Activated naive CD4-positive, alpha-beta T cell (primary cell): ENCODE measurements at places on chromosomes 6 and 20.
A peak's percentile ranks its signal among the peaks of the same experiment; 100 is the strongest.

DNA sequence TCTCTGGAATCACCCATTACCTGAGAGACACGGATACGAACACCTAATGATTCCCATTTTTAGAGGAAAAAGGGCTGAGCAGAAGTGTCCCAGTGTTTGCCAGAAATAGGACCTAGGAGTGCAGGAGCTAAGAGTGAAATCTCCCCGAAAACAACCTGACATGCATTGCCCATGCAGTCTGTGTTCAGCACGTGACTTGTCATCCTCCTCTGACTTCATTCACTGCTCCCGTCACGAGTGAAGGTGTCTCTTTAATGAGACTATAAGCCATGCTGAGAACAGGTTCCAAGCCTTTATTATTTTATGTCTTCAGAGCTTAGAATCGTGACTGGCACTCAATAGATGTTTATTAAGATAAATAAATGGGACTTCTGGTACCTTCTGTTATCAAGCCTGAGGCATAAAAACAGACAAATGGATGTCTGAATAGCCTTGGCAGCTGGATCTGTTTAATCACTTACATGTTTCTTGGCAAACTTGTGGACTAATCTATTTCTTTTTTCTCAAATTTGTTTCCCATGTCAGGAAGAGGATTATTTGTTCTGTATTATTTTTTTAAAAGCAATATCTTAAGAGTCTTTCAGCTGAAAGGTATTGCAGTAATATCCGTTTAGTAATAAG, 3.7 kb upstream of the MLIP start:
- no peak for DNase-seq

- no peak for DNase-seq
Observed at GRCh38 chr6:121395736-121396135, 39.7 kb upstream of the GJA1 start.

- DNase-seq: no peak
Observed at GRCh38 chr6:7021301-7021700, 86.5 kb upstream of the RREB1 start.

- DNase-seq: no peak
Observed at GRCh38 chr6:132669690-132670291, 10.8 kb upstream of the TAAR1 start.

DNA sequence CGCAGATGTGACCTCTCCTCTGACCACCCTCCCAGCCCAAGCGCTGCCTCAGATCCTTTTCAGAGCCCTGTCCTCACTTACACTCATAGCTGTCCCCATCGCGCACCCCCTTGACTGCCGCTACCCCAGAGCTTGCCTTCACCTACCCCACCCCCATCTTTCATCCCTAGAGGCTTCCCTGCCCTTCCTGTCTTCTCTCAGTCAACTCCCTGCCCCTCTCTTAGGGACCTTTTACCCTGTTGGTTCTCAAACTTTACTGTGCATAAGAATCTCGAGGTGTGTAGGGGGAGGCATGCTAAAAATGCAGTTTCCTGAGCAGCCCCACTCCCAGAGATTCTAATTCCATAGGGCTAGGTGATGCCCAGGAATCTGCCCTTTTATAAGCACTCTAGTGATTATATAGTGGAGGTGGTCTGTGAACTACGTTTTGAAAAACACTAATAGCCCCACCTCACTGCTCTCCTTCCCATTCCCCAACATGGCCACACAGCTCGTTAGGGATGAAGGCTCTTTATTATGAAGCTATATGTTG, 725 bp downstream of the TM9SF4 start:
- no peak for DNase-seq

GRCh38 chr6:90249034-90249433, 47.6 kb downstream of the BACH2 start:
- DNase-seq: no peak

GRCh38 chr6:6494677-6495076, 93.8 kb upstream of the LY86 start:
- no peak for DNase-seq

DNA sequence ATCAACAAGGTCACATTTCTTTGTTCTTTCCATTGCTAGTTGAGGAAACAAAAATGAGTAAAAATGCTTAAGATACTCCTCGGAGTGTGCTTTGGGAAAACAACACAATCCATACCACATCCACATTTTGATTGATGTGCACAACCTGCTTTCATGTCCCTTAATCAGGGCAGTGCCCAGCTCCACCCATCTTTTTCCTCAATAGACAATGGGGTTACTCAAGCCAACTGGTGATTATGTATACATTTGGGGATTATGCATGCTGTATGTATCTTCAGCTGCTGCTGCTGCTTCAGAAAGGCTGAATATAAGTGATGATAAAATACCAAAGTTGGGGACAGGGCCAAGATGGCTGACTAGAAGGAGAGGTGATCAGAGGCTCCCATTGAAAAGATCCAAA, 155.2 kb upstream of the VGLL2 start:
- no peak for DNase-seq

DNA sequence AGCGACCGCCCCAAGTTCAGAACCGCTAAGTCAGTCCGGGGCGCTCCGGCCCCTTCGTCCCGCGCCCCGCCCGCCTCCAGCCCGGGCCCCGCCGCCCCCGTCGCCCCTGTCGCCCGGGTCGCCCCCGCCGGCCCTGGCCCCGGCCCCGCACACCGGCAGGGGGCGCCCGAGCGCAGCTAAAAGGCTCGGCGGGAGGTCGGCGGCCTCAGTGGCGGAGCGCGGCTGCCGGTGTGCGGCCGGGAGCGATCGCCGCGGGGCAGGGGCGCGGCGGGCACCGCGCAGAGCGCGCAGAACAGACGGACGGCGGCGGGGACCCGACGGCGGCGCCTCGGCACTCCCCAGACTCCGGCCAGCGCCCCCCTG, at the start of gene FNDC1:
FNDC1 (plus strand) TSS at position 208 of the 363 bp plus-strand sequence. CDS start 197 bp downstream, outside the sequence.
- peak; percentile 9 for DNase-seq

- DNase-seq: no peak
Observed at GRCh38 chr6:40439026-40439800, 148.0 kb downstream of the LRFN2 start.

GRCh38 chr20:38059832-38060231, 26.3 kb downstream of the RPRD1B start:
- no peak for DNase-seq

DNA sequence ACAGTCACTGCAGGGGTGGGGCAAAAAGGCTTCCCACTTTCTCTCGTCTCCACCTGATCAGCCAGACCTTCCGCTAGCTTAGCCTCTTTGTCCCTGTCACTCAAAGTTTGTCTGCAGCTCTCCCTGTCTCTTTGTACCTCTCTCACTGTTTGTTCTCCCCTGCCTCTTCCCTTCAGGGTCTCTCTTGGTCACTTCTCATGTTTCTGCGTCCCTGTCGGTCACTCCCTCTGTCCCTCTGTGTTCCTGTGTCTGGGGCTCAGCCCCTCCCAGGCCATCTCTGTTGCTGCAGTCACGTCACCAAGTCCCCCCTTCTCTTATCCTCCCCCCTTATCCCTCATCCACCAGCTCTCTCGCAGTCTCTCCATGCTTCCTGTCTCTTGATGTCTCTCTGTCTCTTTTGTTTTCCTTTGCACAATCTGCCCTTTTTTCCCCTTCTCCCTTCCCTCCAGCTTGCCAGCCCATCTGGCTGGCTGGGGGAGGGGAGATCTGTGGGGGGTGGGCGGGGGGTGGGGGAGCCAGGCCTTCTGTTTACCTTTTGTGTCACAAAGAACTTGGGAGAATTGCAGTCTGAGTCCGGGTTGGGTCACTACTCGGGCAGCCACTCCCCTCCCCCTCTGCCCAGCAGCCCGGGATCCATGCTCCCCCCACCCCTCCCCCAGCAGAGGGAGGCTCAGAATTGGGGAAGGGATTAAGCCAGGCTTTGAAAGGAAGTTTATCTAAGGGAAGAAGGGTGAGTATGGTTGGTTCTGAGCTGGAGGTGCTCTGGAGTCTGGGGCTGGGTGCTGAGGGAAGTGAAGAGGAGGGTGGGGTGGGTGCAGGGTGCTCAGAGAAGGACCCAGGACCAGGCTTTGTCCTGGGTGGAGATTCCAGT, 32.3 kb downstream of the FOXP4 start:
- no peak for DNase-seq

GRCh38 chr6:42901538-42901957, 14.3 kb upstream of the PTCRA start:
- no peak for DNase-seq

DNA sequence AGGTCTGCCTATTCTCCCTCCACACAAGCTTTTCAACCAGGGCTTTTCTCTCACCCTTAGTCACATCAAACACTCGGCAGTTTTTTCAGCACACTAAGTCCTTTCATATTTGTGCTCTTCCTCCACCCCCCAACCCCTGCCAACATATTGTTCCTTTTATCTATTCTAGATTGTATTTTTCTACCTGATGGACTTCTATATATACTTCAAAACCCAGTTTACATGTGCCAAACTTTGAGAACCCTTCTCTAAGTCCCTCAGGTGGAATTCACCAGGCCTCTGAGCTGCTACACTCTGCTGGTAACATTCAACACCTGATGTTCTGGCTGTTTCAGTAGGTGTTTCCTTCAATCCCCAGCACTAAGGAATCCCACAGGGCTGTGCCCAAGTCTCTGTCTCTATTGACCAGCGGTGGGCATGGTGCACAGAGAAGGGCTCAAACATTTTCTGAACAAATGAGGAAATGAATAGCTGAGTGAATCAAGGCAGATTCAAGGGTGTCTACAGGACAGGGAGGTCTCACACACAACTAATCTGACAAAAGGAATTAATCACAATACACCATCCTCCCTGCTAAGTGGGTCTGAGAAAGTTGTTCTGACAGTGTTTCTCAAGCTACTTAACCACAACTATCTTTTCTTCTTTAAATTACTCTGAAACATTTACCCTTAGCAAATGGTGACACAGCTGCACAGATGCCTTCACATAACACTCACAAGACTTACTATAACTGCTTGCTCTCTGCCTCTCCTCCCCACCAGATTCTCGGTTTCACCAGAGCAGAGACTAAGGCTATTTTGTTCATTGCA, 166.5 kb downstream of the TSHZ2 start:
- no peak for DNase-seq

DNA sequence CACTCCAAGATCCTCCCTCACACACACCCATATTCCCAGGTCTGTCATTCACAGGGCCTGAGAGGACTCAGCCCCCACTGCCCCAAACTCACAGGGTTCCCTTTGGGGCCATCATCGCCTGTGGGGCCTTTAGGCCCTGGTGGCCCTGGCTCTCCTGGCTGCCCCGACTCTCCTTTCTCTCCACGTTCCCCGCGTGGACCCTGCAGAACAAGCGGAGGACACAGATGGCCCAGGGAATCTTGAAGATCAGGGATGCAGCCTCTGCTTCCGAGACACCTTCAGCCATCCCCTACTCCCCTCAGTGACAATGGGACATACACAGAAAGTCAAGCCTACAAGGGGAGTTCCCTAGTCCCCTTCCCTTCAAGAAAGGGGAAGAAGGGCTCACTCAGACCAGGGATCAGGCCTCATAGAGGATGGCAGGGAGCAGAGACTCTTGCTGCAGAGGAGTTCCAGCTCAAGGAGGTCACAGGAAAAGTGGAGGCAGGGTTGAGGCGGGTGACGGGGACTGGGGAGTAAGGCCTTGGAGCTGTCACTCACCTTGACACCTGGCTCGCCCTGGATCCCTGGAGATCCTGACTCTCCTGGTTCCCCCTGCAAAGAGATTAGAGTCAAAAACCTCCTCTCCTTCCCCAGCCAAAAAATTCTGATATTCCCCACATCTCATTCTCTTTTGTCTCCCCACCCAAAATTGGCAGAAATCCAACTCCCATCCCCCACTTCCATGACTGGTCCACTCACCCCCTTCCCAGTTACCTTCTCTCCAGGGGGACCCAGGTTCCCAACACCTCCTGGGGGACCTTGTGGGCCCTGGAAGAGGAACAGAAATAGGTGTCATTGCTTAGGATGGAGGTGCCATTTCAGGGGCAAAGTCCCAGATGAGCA, 22.7 kb downstream of the COL11A2 start:
- DNase-seq: no peak

DNA sequence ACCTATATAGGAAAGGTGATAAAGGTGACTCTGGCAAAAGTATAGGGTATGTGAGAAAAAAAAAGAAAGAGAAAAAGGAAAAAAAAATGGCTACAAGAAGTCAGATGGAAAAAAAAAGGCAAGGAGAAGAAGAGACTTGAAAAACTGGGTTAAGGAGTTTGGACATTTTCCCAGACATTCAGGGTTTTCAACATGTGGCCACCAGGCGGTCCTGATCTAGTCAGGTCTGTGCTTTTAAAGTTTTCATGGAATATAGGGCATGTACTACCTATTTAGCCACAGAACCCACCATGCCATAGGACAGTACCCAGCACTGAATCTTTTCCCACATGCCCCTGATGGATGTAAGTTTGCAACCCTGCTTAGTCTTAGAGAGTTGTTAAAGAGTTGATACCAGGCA, 433.7 kb downstream of the MAFB start:
- DNase-seq: no peak

DNA sequence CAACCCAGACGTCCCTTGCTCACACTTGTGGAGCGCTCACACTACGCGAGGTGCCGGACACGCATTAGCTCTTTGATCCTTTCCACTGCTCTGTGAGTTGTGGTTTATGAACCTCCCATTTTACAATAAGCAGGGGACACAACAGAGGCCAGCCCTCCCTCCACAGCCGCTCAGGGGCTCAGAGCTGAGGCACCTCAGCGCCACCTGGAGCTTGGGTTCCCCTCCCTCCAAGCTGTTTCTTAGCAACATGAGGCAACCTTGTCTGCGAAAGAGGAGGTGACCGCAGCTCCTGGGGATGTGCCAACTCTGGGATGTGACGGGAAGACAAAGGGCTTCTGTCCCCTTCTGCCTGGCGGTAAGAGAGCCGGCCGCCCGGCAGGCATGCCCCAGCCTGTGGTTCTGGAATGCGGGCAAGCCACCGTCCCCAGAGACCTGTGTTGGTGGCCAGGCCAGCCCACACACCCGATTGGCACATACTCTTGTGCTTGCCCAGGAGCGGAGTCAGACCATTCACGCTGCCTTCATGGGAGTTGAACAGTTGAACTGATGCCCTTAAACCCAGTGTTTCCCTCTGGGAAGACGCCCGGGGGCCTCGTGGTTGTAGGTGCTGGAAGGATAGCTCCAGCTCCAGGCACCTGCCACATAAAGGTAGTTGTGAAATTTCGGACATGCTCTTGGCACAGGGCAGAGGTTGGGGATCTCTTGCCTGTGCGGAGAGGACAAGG, 44.5 kb downstream of the RBM38 start:
- no peak for DNase-seq

GRCh38 chr20:3652221-3652620, 11.0 kb downstream of the GFRA4 start:
- no peak for DNase-seq

- no peak for DNase-seq
Observed at GRCh38 chr6:11650025-11650696, 112.6 kb downstream of the TMEM170B start.

- no peak for DNase-seq
Observed at GRCh38 chr6:7215798-7216231, 97.2 kb downstream of the SSR1 start.

- no peak for DNase-seq
Observed at GRCh38 chr6:15079288-15079817, 166.5 kb upstream of the JARID2 start.

GRCh38 chr6:116465246-116465645, 4.1 kb downstream of the CALHM6 start:
- no peak for DNase-seq

GRCh38 chr20:20482453-20482852, 114.5 kb downstream of the INSM1 start:
- DNase-seq: no peak

- no peak for DNase-seq
Observed at GRCh38 chr6:30687659-30688431, 1.4 kb upstream of the PPP1R18 start.

- no peak for DNase-seq
Observed at GRCh38 chr6:21741221-21742109, 147.9 kb downstream of the SOX4 start.
